ENCODE measurements at places on chromosomes 6 and 20.

DNA sequence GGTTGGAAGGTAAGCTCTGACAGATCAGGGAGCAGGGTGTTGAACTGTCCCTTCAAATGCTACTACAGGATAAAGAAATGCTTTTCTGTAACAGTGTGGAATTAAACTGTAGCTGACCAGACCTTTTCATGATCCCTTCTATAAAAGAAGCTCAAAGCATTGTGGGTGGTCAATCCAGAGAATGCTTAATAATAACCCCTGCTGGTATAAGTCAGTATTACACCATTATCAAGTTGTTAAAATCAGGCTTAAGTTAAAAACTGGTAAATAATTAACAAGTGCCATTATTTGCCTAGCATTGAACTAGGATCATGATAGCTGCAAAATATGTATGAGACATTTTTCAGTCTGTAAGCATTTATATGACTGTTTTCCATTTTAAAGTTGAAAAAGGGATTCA, 468.9 kb downstream of the PKHD1 start:
- DNase-seq = no peak

DNA sequence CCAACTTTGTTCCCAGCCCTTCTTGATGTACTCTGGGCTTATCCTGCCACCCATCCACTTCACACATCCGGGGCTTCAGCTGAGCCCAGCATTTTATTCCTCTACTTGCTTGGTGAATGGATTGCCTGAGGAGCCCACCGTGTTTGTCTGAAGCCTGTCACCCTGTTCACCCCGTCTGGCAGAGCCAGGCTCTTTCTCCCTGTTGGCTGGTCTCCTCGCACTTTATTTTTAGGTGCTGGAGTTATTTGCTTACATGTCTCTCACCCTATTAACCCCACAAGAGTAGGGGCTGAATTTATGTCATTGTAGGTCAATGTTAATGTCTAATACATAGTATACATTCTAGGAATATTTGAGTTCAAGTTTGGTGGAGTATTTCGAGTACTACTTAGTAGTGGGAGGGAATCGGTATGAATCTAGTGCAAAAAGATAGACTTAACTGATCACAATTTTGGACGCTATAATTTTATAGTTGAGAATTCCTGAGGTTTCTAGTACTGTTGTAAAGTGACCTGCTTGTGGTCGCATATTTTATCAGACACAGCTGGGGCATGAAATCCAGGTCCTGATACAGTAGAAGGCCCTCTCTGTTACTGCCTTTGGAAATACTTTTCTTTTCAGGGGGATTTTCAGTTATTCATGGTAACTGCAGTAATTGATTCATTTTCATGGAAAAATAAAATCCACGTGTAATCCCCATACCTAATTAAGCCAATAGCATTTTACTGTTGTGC, 10.8 kb downstream of the JARID2 start:
- no peak for DNase-seq

DNA sequence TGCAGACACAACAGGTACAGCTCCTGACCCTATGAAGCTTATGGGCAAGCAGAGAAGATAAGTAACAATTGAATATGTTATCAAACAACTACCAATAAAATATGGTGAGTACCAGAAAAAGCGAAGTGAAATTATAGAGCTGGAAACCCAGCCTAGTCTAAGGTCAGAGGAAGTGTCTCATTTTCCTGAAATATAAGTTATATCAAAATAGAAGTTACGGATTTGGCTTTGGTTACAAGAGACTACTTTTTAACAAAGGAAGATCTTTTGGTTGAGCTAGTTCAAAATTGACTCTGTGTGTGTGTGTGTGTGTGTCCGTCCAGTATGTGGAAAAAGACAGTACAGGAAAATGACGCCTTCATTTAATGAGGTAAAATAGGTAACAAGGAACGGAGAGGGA, 8.9 kb downstream of the STX11 start:
- no peak for DNase-seq

GRCh38 chr6:128290221-128290620, 230.2 kb downstream of the PTPRK start:
- DNase-seq = no peak

- DNase-seq = no peak
These were observed 131.3 kb downstream of the MYO6 start for GRCh38 chr6:75880305-75880704.

All from C1 segment of cervical spinal cord (tissue), 14 donors.